ENCODE measurements at places on chromosomes 2 and 18.

GRCh38 chr2:38430196-38430595 lies 53.1 kb upstream of the ATL2 start:
- DNase-seq: no peak

- DNase-seq: no peak
Observed at GRCh38 chr2:232349946-232350635, 28.5 kb upstream of the ALPP start.

DNA sequence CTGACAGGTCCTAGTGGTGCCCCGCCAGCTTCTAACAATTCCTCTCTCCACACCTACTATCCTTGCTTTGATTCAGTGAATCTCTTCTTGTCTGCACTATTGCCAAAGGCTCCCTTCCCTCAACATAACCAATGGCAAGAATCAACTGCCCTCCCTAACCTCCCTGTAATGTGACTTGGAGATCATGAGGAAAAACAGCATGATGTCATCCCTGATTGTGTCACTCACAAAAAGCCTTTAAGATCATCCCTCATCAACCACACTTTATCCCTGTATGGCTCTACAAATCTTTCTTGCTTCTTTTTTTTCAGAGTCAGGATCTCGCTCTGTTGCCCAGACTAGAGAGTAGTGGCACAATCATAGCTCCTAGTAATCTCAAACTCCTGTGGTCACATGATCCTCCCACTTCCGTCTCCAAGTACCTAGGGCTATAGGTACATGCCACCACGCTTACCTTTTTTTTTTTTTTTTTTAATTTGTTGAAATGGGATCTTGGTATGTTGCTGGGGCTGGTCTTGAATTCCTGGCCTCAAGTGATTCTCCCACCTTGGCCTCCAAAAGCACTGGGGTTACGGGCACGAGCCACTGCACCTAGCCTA lies 19.7 kb downstream of the SAP130 start:
- DNase-seq: no peak

GRCh38 chr2:66021296-66021695 lies 413.6 kb upstream of the MEIS1 start:
- DNase-seq: no peak

DNA sequence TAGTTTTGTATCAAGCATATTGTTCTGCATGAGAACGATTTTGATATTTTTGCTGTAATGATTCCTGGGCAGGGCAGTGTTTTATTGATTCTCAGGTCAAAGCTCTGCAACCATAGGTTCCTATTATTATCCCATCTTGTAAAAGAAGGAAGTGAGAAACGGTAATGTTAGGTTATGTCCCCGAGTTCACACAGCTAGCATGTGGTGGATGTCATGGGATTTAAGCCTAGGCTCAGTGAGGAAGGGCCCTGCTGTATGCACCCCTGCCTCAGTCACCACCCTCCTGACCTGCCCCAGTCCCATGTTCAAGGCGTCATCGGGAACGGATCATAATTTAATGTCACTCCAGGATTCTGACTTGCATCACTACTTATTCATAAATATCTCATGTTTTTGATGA lies 10.7 kb downstream of the ACP1 start:
- DNase-seq: no peak

DNA sequence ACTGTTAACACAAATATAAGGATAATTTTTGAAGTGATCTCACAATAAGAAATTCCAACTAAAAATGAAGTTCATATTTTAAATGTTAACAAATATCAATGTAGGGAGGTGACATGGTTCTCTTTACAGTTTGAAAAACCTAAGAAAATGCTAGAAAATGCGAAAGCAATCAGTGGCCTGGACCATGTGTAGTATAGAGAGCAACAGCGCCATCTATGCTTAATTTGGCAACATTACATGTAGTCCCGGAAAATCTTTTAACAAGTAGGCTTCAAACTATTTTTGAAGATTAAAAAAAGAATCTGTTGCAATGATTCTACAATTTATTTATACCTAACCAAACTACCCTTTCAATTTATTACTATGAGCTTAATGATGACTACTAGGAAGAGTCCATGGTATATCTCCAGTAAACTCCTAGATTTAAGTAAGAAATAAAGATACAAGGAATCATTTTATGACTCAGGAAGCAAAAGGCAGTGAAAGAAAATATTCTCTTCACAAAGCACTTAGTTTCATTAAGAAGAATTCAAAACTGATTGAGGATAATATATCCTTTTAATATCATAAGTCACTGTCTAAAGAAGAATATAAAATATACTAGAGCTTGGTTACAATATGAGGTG lies 33.3 kb downstream of the NDUFA10 start:
- no peak for DNase-seq

- no peak for DNase-seq
Observed at GRCh38 chr2:17813742-17814473, 2.4 kb upstream of the MSGN1 start.

DNA sequence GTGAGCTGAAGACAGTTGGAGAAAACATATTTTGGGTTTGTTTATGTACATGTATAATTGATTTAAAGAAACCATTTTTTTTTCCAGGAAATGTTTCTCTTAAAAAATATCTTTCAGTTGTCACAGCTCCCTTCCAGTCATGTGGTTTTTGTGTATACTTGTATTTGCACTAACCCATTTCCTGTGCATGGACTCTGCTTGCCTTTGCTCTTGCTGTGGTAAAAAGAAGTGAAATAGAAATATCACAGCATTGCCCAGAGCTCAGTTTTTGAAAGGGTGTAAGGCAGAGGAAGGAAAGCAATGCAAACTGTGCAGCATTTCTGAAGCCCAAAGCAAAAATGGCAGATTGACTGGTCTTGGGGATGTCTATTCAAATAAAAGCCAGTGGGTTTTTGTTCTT lies 10.4 kb upstream of the DOCK10 start:
- DNase-seq: no peak

- DNase-seq: peak; percentile 35
Observed at GRCh38 chr2:46876741-46877384, 38.7 kb downstream of the MCFD2 start.

DNA sequence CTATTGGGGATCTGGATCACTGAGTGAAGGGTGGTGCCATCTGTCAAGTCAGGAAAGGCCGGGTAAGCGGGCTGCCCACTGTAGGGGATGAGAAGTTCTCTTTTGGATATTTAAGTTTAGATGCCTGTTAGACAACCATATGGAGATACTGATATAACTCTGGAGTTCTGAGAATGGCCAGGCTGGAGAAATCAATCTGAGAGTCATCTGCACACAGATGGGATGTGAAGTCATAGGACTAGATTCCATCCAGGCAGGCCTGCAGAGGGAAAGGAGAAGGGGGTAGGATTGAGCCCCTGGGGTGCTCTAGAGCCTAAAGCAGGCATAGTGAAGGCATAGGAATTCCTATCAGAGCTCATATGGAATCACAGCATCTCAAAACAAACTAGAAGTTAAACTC lies 30.1 kb downstream of the SPRED2 start:
- no peak for DNase-seq

DNA sequence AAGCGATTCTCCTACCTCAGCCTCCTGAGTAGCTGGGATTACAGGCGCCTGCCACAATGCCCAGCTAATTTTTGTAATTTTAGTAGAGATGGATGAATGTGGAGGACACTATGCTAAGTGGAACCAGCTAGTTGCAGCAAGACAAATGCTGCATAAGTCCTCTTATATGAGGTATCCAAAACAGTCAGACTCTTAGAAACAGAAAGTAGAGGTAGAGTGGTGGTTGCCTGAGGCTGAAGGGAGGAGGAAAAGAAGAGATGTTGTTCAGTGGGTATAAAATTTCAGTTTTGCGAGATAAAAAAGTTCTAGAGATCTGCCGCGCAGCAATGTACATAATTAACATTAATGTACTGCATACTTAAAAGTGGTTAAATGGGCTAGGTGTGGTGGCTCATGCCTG lies 145.3 kb upstream of the SPRED2 start:
- no peak for DNase-seq

- peak; percentile 45 for DNase-seq
Observed at GRCh38 chr2:196441527-196441926, 198.0 kb upstream of the CCDC150 start.

DNA sequence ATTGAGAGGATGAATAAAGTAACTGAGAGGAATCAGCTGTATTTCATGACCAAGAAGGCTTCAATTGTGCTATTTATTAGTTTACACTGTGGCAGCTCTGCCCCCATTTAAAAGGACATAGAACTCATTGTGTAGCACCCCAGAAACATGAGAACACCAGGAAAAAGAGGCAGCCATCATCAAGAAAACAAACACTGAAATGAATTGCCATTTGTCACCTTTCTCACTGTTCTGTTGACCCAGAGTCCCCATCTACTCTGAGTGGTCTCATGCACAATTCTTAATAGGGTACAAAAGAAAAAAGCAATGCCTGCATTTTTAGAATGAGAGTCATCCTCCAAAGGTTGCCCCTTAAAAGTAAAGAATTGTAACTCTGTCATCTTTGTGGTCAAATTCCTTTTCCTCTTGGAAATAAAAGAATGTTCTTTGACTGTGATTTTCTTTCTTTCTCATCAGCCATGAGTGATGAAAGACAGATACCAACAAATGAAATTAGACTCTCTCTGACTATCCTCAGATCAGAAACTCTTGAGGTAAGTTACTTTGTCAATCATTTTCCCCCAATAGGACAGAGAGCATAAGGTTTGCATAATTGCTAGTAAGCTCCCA lies 1941.9 kb upstream of the PIK3C3 start:
- no peak for DNase-seq

DNA sequence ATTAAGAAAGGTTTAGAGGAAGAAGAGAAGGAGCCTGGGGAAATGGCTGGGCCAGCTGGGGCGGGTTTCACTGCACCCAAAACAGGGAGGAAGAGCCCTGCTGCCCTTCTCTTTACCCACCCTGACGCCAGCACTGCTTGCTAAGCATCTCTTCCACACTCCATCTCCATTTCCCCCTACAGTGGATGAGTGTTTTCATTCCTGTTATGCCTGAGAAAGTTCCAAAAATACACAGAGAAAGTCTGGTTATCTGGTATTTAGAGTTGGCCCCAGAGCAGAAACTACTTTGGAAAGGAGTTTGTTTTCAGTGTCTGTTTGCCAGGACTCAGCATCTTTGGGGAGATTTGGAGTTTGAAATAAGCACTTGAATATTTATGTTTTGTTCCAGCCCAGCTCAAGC lies 451.0 kb downstream of the SLC4A3 start:
- no peak for DNase-seq

GRCh38 chr18:8081872-8082553 lies 514.9 kb downstream of the PTPRM start:
- no peak for DNase-seq

Measured in T-helper 2 cell (primary cell).